ENCODE measurements at places on chromosomes 16 and 17. TPM values are rescaled to one million over a fixed set of nuclear protein-coding genes. Genes with fewer than 3 reads are reported as not detected.

- DNase-seq: no peak
Observed at GRCh38 chr17:41865596-41865893, 322 bp upstream of the KLHL11 start.

DNA sequence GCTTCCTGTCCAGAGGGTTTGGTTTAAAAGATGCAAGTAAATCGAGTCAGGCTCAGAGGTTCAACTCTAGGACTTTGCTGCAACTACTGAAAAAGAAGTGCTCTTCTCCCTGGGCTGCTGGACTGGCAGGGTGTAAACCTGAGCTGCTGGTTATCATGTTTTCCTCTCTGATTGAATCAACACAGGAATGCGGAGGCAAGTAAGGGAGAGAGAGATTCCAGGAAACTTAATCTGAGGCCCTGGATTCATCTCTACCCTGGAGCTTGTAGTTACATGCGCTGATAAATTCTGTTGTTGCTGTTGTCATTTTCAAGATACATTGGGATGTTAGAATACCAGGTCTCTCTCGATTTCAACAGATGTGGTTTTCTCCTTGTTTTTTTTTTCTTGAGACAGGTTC lies 8.2 kb upstream of the HS3ST3A1 start:
- no peak for DNase-seq

DNA sequence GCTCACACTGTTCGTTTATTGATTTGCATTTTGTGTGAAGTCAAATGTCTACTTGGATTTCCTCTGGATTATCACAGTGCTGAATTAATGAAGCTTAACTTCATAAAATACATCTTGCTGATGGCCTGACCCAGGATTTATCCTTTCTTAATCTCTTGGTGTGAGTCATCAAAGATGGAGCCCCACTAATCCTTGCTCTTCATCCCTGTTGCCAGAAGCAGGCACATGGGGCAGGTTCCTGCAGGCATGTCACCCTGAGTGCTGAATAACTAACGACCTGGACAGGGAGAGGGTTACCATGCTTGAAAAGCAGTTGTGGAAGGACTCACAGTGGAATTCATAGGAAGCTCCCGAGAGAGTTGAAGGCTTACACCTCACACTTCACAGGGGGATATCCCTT lies 56.0 kb upstream of the FA2H start:
- DNase-seq: no peak

GRCh38 chr17:19877364-19877945 lies 9.7 kb upstream of the ULK2 start:
- no peak for DNase-seq

- peak; percentile 77 for DNase-seq
Observed at GRCh38 chr17:72665852-72666851, 426.3 kb downstream of the SLC39A11 start.

DNA sequence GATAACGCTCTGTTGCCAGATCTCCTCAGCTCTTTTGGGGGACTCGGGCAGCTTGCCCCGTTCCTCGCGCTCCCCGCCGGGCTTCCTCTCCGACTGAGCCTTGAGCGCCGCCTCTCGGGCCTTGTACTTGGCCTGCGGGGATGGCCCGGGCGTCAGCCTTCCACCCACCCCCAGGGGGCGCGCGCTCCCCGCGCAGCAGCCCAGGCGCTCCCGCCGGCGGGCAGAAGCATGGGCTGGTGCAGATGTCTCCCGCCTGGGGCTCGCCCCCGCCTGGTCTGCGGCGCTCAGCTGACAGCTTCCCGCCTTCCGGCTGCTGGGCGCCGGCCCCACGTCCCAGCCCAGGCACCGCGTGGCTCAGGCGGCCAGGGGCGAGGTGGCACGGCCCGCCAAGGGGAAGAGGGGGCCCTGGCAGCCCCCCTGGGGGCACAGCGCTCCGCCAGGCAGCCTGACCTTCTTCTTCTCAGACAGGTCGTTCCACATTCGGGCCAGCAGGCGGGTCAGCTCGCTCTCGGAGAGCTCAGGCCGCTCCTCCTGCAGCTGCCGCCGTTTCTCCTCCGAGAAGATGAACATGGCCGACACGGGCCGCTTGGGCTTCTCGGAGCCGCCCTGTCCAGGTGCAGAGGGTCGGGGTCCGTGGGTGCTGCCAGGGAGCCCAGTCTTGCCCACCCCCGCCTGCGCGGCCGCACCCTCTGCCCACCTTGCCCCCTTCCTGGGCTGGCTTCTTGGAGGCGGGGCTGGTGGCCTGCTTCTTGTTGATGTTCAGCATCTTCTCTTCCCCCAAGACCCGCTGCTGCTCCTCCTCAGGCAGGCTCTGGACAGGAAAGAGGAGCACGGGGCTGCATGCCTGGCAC lies 8.9 kb downstream of the UBTF start:
- no peak for DNase-seq

GRCh38 chr16:50842589-50842988 lies 100.7 kb downstream of the CYLD start:
- DNase-seq: no peak

DNA sequence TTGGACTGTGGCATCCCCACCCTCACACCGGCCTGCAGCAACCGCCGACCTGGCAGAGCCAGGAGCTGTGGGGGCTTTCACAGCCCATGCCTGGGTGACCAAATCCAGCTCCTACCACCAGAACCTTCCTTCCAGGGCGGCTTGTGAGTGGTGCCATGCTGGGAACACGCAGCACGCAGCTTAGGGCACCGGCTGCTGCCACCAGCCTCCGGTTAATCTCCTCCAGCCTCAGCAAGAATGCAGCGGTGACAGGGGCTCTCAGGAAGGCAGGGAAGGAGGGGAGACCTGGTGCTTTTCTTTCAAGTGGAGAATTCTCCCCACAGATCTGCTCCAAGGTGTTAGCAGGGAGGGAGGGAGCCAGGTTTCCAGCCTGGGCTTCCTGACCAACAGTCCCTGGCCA lies 32.3 kb upstream of the ANKRD40CL start:
- no peak for DNase-seq

Gene CCL16
- total RNA-seq: 2.0 TPM

Gene GRAP
- 0.90 TPM for total RNA-seq
